Breast epithelium (tissue), 4 donors: ENCODE measurements at places on chromosomes 3 and 15.
A peak's percentile ranks its signal among the peaks of the same experiment; 100 is the strongest.

DNA sequence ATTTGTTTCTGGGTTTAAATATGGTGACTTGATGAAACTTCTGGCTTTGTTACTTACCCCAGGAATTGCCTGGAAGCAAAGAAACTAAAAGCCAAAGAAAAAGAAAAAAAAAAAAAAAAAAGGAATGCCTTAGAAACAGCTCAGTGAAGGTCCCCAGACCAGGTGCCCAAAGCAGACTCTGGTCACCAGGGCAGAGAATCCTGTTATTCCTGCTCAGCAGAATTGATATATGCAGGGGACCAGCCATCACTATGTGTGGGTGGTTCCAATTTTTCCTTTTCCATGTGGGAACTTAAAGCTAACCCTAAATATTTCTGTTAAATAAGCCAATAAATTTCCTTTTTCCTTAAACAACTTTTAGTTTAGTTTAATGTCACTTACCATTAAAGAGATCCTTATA lies 100.8 kb upstream of the TPRG1 start:
- no peak overlapping the region for H3K4me3 ChIP-seq
- no peaks in the 10 kb centered on the region for H3K4me1 ChIP-seq
- no peak overlapping the region for H3K27ac ChIP-seq
- H3K27me3 ChIP-seq = no peaks in the 10 kb centered on the region
- no peaks in the 10 kb centered on the region for H3K36me3 ChIP-seq
- no peak for DNase-seq

DNA sequence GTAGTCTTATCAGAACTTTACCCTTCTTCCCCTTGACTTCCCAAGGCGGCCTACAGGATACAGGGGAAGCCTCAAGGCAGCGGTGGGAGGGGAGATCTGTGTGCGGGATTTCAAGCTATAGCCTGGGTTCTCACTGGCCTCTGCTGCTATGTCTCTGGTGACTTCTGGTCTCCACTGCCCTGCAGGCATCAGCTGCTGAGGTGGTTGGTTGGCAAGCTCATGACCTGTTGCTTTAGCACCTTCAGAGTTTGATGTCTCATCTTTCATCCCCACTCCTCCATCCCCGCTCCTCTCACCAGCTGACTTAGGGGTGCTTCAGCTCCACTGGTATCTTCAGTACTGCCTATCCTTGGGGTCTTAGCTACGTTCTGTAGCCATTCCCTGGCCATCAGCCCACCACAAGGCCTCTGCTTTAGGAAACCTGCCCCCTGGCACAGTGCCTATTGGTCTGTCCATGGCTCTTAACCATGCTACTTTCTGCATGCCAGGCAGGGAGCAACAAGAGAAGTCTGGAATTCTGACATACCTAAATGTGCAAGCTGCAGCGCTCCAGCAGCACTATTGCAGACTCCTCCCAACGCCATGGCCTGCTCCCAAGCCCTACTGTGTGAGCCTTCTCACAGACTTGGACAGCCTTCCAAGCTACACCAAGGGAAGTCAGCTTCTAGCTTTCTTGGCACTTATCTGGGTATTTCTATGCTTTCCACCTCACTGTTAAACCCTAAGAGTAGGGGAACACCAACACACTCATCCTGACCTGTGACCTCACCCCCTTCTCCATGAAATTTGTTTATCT lies 1.8 kb upstream of the YEATS2 start:
- H3K4me1 ChIP-seq = no peaks in the 10 kb centered on the region
- H3K27ac ChIP-seq = no peak overlapping the region
- no peak overlapping the region for H3K4me3 ChIP-seq

GRCh38 chr3:146078031-146078430 lies 83.0 kb downstream of the PLOD2 start:
- H3K4me3 ChIP-seq = no peak overlapping the region
- H3K4me1 ChIP-seq = no peaks in the 10 kb centered on the region
- DNase-seq = no peak
- no peak overlapping the region for H3K27ac ChIP-seq
- H3K27me3 ChIP-seq = no peaks in the 10 kb centered on the region

DNA sequence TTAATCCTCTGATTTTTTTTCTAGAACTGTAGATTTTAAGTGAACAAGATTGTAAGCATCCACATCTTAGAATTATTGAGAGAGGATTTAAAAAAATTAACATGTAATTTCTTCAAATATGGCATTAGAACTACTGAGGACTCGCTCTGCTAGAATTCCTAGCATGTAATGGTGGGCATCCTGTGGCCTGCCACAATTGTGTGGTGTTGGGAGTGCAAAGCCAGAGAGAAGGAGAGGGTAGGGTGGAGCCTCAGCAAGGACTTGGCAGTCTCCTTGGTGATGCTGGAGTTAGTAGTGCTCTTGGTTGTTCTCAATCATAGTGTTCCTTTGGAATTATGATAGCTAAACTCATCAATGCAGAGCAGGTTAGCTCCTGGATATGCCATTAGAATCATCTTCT lies 443.9 kb upstream of the TBL1XR1 start:
- H3K36me3 ChIP-seq = no peaks in the 10 kb centered on the region
- DNase-seq = no peak
- no peak overlapping the region for H3K4me3 ChIP-seq
- H3K27me3 ChIP-seq = no peaks in the 10 kb centered on the region
- H3K4me1 ChIP-seq = no peaks in the 10 kb centered on the region
- H3K27ac ChIP-seq = no peak overlapping the region

DNA sequence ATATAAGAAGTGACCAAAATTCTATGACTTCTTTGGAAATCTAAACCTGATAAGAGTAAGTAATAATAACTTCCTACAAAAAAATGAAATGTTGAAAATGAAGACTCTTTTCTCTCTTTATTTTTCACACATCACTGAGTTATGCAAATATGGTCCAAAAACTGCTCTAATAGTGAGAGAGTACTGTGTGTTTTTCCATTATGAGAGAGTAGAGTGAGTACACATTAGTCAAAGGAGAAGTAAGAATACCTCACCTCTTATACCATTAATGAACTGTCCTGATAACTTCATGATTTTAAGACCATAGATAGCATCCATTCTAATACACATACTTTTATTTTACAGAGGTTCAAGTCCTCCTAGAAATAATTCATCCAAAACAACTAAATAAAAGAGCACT lies 1310.2 kb downstream of the SI start:
- no peaks in the 10 kb centered on the region for H3K36me3 ChIP-seq
- H3K4me3 ChIP-seq = no peak overlapping the region
- no peaks in the 10 kb centered on the region for H3K4me1 ChIP-seq
- no peak for DNase-seq
- H3K27ac ChIP-seq = no peak overlapping the region
- H3K27me3 ChIP-seq = no peaks in the 10 kb centered on the region

DNA sequence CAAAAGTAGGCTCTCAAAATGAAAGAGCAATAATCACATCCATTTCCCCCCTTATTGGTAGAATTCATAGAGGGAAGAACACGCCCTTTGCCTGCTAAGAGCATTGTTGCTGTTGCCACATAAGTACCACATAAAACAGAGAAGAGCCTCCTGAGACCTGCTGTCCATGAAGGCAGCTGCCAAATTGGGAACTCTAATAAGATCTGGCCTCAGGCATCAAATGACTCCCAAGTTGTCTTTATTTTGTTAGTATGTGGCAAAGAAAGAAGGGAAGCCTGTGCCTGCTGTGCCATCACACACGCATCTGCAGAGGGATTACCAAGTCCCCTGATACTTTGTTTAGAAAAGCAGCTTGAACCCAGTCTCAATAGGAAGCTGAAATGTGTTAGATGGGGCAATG lies 23.9 kb downstream of the VGLL3 start:
- no peaks in the 10 kb centered on the region for H3K27me3 ChIP-seq
- no peaks in the 10 kb centered on the region for H3K4me1 ChIP-seq
- DNase-seq = no peak
- no peak overlapping the region for H3K4me3 ChIP-seq

DNA sequence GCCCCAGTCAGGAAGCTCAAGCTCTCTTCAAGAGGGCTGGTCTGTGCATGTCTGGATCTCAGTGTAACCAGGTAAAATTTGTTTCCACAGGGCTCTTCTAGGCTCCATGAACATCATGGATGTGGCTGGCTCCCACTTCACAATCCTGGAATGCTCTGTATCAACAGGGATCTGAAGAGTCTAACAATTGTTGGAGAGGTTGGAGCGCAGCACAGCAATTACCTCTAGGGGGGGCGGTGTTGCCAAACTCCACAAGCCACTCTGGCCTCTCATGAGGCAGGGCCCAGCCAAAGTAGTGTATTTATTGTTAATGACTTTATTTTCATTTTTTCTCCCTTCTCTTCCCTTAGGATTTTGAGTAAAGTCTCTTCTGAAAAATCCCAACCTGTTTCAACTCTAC lies 6.1 kb upstream of the EIF2B5 start:
- no peaks in the 10 kb centered on the region for H3K27me3 ChIP-seq
- no peak for DNase-seq
- no peak overlapping the region for H3K4me3 ChIP-seq
- no peak overlapping the region for H3K27ac ChIP-seq

GRCh38 chr3:149701206-149701976 lies 43.6 kb upstream of the WWTR1 start:
- no peak overlapping the region for H3K27ac ChIP-seq
- H3K4me3 ChIP-seq = no peak overlapping the region
- H3K36me3 ChIP-seq = no peaks in the 10 kb centered on the region
- DNase-seq = no peak
- H3K27me3 ChIP-seq = no peaks in the 10 kb centered on the region

GRCh38 chr15:36469311-36469966 lies 110.0 kb upstream of the CDIN1 start:
- H3K27me3 ChIP-seq = no peaks in the 10 kb centered on the region
- H3K4me3 ChIP-seq = no peak overlapping the region
- no peak overlapping the region for H3K27ac ChIP-seq
- DNase-seq = no peak

DNA sequence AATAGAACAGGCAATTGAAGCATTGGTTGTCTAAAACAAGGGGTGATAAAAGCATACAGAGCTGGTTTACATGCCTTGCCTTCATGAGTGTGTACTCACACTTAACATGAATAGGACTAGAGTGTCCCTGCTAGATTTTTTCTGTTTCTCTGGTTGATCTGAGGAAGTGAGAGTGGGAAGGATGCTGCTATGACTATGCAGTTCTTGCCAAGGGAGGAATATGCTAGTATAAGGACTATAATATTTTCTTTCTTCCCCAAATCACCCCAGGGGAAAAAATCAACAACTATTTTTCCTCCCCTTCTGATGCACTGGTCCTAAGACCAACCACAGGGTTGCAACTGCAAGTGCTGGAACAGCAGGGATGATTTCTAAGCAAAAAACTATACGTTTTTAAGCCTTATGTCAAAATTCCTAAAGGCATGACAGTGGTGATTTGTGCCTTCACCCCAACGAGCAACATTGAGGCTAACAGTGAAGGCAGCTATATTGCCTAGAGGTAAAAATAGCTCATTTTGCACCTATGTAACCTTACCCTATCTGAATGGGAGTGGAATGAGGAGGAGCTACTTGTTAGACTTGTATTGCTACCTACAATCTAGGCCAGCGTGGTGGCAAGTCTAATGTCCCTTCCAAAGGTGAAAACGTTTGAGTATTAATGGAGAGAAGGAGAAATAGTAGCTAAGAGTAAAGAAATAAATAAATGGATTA lies 33.5 kb upstream of the USP8 start:
- H3K4me3 ChIP-seq = no peak overlapping the region
- H3K4me1 ChIP-seq = no peaks in the 10 kb centered on the region
- H3K27ac ChIP-seq = no peak overlapping the region

DNA sequence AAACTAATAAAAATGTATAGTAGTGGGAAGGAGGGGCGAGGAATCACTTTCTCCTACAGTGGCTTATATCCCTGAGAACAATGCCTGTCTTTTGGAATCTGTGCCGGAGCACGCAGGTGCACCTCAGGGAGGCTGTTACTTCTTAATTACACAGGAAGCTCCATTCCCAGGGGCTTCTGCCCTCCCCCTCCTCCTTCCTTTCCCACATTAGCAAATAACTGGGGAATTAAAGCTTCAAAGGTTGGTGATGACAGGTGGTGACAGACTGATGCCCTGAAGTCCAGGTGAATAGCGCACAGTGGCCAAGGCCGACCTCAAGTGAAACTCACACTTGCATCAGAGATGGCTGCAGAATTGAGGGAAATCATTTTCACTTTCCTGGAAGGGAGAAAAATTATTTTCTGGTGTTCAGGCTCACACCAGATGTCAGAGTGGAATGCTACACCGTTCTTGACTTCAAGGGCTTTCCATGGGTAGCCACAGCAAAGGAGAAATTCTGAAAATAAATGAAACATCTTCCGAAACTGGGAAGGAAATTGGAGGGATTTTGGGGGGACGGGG lies 3.7 kb downstream of the GRAMD2A start:
- no peaks in the 10 kb centered on the region for H3K27me3 ChIP-seq
- no peak for DNase-seq
- peak overlapping the region; percentile 12 for H3K27ac ChIP-seq
- no peaks in the 10 kb centered on the region for H3K36me3 ChIP-seq

DNA sequence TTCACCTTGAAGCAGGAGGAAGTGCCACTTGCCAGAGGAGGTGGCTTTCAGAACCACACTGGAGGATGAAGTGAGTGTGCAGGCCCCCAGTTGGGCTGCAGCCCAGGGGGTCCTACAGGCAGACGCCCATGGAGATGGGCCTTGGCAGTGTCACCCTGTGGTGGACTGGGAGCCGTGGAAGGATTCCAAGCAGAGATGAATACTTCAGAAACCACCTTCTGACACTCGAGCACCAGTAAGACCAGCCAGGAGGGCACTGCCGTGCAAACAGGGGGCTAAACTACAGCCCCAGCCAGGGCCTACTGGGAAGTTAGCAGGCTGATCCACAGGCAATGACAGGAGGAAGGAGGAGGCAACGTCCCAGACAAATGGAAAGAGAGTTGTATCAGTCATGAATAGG lies 55.4 kb downstream of the VGLL4 start:
- peak overlapping the region; percentile 86 for H3K27ac ChIP-seq
- no peak overlapping the region for H3K4me3 ChIP-seq
- H3K36me3 ChIP-seq = no peaks in the 10 kb centered on the region
- no peaks in the 10 kb centered on the region for H3K27me3 ChIP-seq
- peaks cover 39% of the 10 kb centered on the region for H3K4me1 ChIP-seq
- no peak for DNase-seq

GRCh38 chr3:111073218-111073617 lies 1.6 kb downstream of the NECTIN3 start:
- peaks cover 3% of the 10 kb centered on the region for H3K4me1 ChIP-seq
- DNase-seq = no peak
- H3K27me3 ChIP-seq = peaks cover 4% of the 10 kb centered on the region
- H3K4me3 ChIP-seq = peak overlapping the region; percentile 83
- no peaks in the 10 kb centered on the region for H3K36me3 ChIP-seq
